Hepatocyte (in vitro differentiated cells): ENCODE measurements at places on chromosomes 4 and X. TPM values are rescaled to one million over a fixed set of nuclear protein-coding genes. Genes with fewer than 3 reads are reported as not detected.

The TMSB15B gene
- total RNA-seq, result 6.6 and 6.8 TPM in 2 replicates

The RBMXL3 gene
- not detected in 2 replicates for total RNA-seq

The NR0B1 gene
- total RNA-seq, result 0.20 and 0.63 TPM in 2 replicates

The ZMAT1 gene
- 2.5 and 4.1 TPM in 2 replicates for total RNA-seq

The CDK16 gene
- 121 and 130 TPM in 2 replicates for total RNA-seq

The CITED1 gene
- total RNA-seq, result 2.9 TPM in 1 of 2 replicates, not detected in the other

The ELK1 gene
- total RNA-seq, result 19.8 and 24.4 TPM in 2 replicates

The TBC1D9 gene
- 32.8 and 35.6 TPM in 2 replicates for total RNA-seq

The TENM3 gene
- total RNA-seq, result 70.9 and 88.5 TPM in 2 replicates

The TLR8 gene
- 0.07 and 0.08 TPM in 2 replicates for total RNA-seq

The ETNPPL gene
- total RNA-seq, result 1.2 and 2.4 TPM in 2 replicates

The PDLIM3 gene
- 26.4 and 29.3 TPM in 2 replicates for total RNA-seq

The FGD1 gene
- 4.7 and 9.0 TPM in 2 replicates for total RNA-seq

The UCHL1 gene
- total RNA-seq, result 156 and 158 TPM in 2 replicates

The SLITRK4 gene
- 15.2 and 17.0 TPM in 2 replicates for total RNA-seq

The TMEM156 gene
- 1.3 TPM in 1 of 2 replicates, not detected in the other for total RNA-seq

The TLR6 gene
- 1.1 and 2.6 TPM in 2 replicates for total RNA-seq

The COL25A1 gene
- 1.9 and 3.3 TPM in 2 replicates for total RNA-seq

The ZCCHC12 gene
- total RNA-seq, result 0.16 and 0.17 TPM in 2 replicates

The MAGEA2 gene
- total RNA-seq, result 0.28 and 0.93 TPM in 2 replicates

The GAR1 gene
- total RNA-seq, result 7.5 and 10.2 TPM in 2 replicates

The FAM9C gene
- not detected in 2 replicates for total RNA-seq

The RENBP gene
- total RNA-seq, result 22.2 and 22.8 TPM in 2 replicates

The UNC5C gene
- total RNA-seq, result 15.9 and 16.0 TPM in 2 replicates

The CLCN4 gene
- 3.8 and 5.9 TPM in 2 replicates for total RNA-seq

The SRPX2 gene
- total RNA-seq, result 19.1 and 24.9 TPM in 2 replicates

The GABRE gene
- 15.1 and 15.5 TPM in 2 replicates for total RNA-seq

The SASH3 gene
- 0.67 and 0.76 TPM in 2 replicates for total RNA-seq

The BEX1 gene
- 60.6 and 69.4 TPM in 2 replicates for total RNA-seq

The GAGE12H gene
- not detected in 2 replicates for total RNA-seq
